ENCODE measurements at places on chromosomes 13 and 19. TPM values are rescaled to one million over a fixed set of nuclear protein-coding genes. Genes with fewer than 3 reads are reported as not detected.

Gene FARP1
- total RNA-seq, result 61.9 TPM

Gene ZNF714
- total RNA-seq, result 0.67 TPM

Gene EXOSC5
- total RNA-seq, result 25.2 TPM

Gene KANK2
- 121 TPM for total RNA-seq

Gene LILRA2
- not detected for total RNA-seq

DNA sequence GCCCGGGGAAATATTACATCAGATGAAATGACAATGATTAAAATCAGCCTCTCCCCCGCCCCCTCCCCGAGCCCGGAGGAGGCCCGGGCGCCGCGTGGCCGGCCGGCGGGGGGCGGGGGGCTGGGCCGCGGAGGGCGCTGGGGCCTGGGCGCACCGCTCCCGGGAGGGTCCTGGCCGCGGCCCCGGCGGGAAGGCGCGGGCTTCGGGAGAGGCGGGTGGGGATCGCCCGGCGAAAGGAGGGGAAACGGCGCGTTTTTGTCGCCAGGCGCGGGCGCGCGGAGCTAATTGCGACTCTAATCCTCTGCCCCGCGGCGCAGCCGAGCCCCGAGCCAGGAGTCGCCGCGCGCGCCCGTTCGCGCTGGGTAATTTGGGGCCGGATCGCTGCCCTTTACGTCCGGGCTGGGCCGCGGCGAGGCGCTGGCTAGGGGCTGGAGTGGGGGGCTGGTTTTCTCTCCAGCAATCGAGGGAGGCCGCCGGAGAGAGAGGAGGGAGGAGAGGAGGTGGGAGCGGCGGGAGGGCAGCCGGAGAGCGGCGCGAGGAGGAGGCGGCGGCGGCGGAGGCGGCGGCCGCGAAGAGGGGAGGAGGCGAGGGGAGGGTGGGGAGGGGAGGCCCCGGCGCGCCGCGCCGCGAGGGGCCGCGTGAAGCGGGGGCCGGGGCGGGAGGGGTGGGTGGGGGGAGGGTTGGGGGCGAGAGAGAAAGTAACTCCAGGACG, at the start of gene KCTD15:
KCTD15 (plus strand) TSS at position 707 of the 712 bp plus-strand sequence. CDS start 3,585 bp downstream, outside the sequence.
- H3K27me3 ChIP-seq, result no peaks in the 10 kb centered on the region
- DNase-seq, result no peak
- H3K4me1 ChIP-seq, result peaks cover 7% of the 10 kb centered on the region
- H3K4me3 ChIP-seq, result peak within 1 kb of the TSS; percentile 70

- no peaks in the 10 kb centered on the region for H3K4me1 ChIP-seq
- no peaks in the 10 kb centered on the region for H3K36me3 ChIP-seq
- no peaks in the 10 kb centered on the region for H3K27me3 ChIP-seq
Observed at GRCh38 chr13:31310356-31310755, 110.6 kb downstream of the B3GLCT start.

DNA sequence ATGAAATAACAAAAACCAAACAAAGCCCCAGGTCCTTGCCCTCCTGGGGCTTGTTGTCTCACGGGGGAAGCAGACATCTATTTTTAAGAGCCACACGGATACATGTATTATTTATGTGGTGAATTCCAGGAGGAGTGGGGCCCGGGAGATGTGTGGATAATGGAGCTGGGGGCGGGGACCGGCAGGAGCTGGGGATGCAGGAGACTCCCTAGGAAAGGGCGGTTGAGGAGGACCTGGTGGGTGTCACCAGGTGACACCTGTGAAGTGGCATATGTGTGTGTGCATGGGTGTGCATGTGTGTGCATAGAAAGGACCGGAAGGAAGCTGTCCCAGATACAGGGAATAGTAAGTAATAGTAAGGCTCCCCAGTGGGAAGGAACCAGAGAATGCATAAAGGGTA, 148.9 kb downstream of the URI1 start:
- H3K27ac ChIP-seq, result no peak overlapping the region
- no peak overlapping the region for H3K4me3 ChIP-seq
- DNase-seq, result no peak
- no peaks in the 10 kb centered on the region for H3K36me3 ChIP-seq
- H3K4me1 ChIP-seq, result no peaks in the 10 kb centered on the region
- H3K27me3 ChIP-seq, result 0 out of 2 replicates have a peak, but pooled peaks cover 4% of the 10 kb centered on the region

GRCh38 chr13:33100886-33101285, 84.7 kb downstream of the KL start:
- H3K27me3 ChIP-seq, result no peaks in the 10 kb centered on the region
- H3K27ac ChIP-seq, result no peak overlapping the region
- H3K4me3 ChIP-seq, result no peak overlapping the region
- H3K36me3 ChIP-seq, result no peaks in the 10 kb centered on the region

DNA sequence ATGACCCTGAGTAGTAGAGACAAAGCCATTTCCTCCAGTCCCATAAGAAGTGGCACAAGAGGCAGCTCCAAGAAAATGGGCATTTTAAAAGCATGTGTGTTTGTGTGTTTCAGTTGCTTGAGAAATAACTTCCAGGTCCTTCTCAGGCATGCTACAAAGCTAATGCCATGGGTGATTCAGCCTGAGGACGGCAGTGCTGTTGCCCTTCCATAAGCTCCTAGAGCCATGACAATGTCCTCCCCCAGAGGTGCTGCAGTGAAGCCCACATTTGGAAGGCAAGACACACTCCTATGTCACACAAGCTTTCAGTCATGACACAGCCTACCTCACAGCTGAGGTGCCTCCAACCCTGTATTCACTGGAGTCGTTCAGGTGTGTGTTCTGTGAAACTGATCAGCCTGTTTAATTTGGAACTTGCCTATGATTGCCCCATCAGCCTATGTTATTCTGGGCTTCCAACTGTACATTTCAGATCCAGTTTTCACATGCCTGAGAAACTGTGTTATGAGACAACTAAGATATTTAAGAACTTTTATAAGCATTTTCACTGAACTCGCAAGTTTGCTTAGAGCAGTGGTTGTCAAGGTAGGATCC, 213.6 kb downstream of the FOXO1 start:
- no peak overlapping the region for H3K27ac ChIP-seq
- no peaks in the 10 kb centered on the region for H3K27me3 ChIP-seq
- DNase-seq, result no peak
- H3K4me1 ChIP-seq, result no peaks in the 10 kb centered on the region
- no peaks in the 10 kb centered on the region for H3K36me3 ChIP-seq
- no peak overlapping the region for H3K4me3 ChIP-seq

- DNase-seq, result no peak
- H3K27ac ChIP-seq, result no peak overlapping the region
- H3K27me3 ChIP-seq, result no peaks in the 10 kb centered on the region
- H3K36me3 ChIP-seq, result no peaks in the 10 kb centered on the region
- H3K4me3 ChIP-seq, result no peak overlapping the region
Observed at GRCh38 chr19:38870612-38871011, 7.5 kb downstream of the RINL start.

DNA sequence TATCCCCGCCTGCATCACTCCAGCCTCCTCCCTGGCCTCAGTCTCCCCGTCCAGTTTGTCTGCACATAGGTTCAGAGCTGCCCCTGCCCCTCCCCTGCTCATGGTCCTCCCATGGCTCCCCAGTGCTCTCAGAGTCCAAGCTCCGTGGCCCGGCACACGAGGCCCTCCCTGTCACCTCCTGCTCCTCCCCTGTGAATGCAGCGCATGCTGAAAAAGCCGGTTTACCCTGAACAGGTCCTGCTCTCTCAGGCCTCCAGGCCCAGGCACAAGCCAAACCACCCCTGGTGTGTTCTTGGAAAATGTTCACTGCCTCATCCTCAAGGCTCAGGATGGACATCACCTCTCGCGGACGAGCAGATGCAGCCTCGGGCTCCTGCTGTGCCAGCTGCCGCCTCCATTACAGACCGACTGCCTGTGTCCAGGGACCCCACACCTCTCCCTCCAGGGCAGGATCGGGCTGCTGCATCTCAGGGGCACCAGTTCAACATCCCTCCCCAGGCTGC, 13.0 kb downstream of the EMP3 start:
- no peak overlapping the region for H3K4me3 ChIP-seq
- no peak for DNase-seq
- H3K4me1 ChIP-seq, result peaks cover 3% of the 10 kb centered on the region
- H3K36me3 ChIP-seq, result no peaks in the 10 kb centered on the region
- H3K27me3 ChIP-seq, result no peaks in the 10 kb centered on the region
- H3K27ac ChIP-seq, result no peak overlapping the region

DNA sequence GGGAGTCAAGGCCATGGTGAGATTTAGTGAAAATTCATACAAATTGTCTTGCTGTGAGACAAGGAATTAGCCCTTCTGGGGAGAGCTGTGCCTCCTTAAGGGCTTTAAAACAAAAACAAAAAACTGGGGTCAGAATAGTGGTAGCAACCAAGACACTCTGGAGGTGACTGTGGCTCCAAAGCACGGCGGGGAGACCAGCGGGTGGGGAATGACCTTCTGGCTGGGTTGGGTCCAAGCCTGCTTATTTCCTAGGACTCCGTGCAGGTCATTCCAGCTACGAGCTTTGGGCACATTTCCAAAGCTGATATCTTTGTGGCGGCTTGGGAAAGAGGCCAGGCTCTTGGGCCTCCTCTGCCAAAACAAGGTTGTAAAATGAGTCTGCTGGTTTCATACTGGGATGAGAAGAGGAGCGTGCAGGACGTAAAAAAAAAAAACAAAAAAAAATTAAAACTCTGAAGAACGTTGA, 348.3 kb downstream of the UQCRFS1 start:
- H3K4me1 ChIP-seq, result no peaks in the 10 kb centered on the region
- H3K36me3 ChIP-seq, result no peaks in the 10 kb centered on the region
- no peak for DNase-seq
- H3K27me3 ChIP-seq, result peaks cover 3% of the 10 kb centered on the region

DNA sequence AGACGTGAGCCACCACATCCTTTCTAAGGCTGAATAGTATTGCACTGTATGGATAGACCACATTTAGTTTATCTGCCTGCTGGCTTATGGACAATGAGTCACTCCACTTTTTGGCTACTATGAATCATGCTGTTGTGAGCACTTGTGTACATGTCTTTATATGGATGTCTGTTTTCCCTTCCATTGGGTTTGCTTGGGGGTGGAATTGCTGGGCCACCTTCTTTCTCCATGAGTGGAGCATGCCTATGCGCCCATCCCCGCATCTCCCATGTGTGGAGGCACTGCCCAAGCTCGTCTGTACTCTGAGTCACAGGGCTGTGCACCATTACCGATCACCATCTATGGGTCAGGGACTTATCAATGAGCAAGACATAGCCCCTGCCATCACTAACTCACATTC, 127.2 kb upstream of the GJB6 start:
- no peaks in the 10 kb centered on the region for H3K27me3 ChIP-seq
- no peaks in the 10 kb centered on the region for H3K36me3 ChIP-seq
- H3K27ac ChIP-seq, result no peak overlapping the region
- DNase-seq, result peak; percentile 64
- H3K4me1 ChIP-seq, result no peaks in the 10 kb centered on the region
- no peak overlapping the region for H3K4me3 ChIP-seq

DNA sequence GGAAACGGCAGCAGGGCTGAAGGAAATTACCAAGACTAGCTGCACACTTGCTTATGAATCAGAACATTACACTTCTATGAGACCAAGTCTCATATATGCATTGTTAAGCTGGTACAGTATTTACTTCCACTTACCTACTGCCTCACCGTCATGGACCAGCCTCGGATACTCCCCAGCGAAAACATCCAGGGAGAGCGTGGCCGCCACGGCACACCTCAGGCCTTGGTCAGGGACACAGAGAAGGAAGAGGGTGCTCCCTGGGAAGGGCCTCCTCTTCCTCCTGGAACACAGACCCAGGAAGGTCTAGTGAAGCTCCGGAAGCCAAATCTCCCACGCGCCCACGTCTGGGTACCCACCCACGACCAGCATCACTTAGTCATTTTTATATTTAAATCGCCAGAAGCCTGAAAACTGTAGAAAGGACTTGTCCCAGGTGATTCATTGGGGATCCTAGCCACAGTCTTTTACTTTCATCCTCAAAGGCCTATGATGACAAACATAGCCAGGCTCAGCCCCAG, 24.4 kb upstream of the MTIF3 start:
- no peaks in the 10 kb centered on the region for H3K27me3 ChIP-seq
- DNase-seq, result no peak
- H3K27ac ChIP-seq, result no peak overlapping the region
- H3K4me3 ChIP-seq, result no peak overlapping the region
- H3K4me1 ChIP-seq, result no peaks in the 10 kb centered on the region

DNA sequence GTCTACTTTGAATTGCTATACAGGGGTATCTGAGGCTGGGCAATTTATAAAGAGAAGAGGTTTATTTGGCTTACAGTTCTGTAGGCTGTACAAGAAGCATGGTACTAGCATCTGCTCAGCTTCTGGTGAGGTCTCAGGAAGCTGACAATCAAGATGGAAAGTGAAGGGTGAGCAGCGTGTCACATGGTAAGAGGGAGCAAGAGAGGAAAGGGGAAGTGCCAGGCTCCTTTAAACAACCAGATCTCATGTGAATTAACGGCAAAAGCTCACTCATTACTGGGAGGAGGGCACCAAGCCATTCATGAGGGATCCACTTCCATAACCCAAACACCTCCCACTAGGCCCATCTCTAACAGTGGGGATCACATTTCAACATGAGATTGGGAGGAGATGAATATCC, 222.4 kb downstream of the TDRD3 start:
- H3K27me3 ChIP-seq, result no peaks in the 10 kb centered on the region
- no peak overlapping the region for H3K27ac ChIP-seq
- H3K4me3 ChIP-seq, result no peak overlapping the region
- H3K36me3 ChIP-seq, result no peaks in the 10 kb centered on the region
- H3K4me1 ChIP-seq, result no peaks in the 10 kb centered on the region

DNA sequence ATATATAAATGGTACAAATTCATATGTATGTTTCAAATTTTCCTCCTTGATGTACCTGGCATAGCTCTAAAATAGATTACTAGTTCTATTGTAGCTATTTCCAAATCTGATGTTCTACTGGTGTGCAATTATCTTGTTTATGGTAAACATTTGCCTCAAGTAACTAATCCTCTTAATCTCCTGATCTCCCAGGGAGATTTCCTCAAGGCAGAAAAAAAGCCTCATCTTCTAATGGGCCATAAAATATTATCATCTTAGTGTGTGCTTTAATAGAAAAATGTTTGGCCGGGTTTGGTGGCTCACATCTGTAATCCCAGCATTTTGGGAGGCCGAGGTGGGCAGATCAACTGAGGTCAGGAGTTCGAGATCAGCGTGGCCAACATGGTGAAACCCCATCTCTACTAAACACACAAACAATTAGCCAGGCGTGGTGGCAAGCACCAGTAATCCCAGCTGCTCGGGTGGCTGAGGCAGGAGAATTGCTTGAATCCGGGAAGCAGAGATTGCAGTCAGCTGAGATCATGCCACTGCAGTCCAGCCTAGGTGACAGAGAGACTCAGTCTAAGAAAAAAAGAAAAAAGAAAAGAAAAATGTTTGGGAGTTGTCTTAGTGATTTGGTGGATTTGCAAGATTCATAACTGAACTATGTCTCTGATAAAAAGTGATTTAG, 498.9 kb upstream of the SLITRK5 start:
- no peaks in the 10 kb centered on the region for H3K4me1 ChIP-seq
- H3K4me3 ChIP-seq, result no peak overlapping the region
- H3K27ac ChIP-seq, result no peak overlapping the region
- H3K27me3 ChIP-seq, result no peaks in the 10 kb centered on the region
- no peaks in the 10 kb centered on the region for H3K36me3 ChIP-seq
- DNase-seq, result no peak

DNA sequence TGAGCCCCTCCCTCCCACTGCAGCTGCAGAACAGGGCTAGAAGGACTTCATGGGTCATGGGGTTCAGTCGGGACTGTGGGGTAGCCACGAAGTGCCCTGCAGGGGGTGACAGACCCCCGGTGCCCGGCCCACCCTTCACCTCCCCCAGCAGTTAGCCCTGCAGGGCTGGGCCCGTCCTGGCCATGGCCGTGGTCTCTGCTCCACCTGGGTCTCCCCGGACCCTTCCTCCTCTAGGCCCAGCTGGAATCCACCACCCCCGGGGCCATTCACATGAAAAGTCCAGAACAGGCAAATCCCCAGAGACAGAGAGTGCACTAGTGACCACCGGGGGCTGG, 17.3 kb downstream of the MKNK2 start:
- no peak overlapping the region for H3K4me3 ChIP-seq
- no peaks in the 10 kb centered on the region for H3K36me3 ChIP-seq
- DNase-seq, result no peak
- H3K4me1 ChIP-seq, result peaks cover 9% of the 10 kb centered on the region
- no peak overlapping the region for H3K27ac ChIP-seq

All from Panc1 (cell line).